NCI-H2081 treated with DMSO at 0.1 percent for 48 hours (cell line): ENCODE measurements at places on chromosomes 4 and X.
A peak's percentile ranks its signal among the peaks of the same experiment; 100 is the strongest.

- no peak for DNase-seq
Observed at GRCh38 chr4:17493619-17494018, 18.3 kb downstream of the QDPR start.

- DNase-seq = no peak
Observed at GRCh38 chrX:31356275-31357212, 284.7 kb upstream of the FTHL17 start.

- DNase-seq = no peak
Observed at GRCh38 chr4:185134307-185134869, 8.7 kb upstream of the SLC25A4 start.

DNA sequence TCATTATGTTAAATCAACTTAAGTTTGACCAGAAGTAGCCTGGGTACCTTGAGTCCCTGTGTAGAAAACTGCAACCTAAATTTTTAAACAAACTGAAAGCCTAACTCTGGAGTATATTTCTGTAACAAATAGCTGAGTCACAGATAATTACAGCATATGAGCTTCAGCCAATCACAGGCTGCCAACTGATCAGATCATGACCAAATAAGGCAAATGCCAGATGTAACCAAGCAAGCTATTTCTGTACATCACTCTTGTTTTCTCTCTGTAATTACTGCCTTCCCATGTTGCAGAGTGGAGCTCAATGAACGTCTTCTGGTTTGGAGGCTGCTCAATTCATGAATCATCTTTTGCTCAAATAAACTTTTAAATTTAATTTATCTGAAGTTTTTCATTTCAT lies 980.9 kb upstream of the DIAPH2 start:
- no peak for DNase-seq

DNA sequence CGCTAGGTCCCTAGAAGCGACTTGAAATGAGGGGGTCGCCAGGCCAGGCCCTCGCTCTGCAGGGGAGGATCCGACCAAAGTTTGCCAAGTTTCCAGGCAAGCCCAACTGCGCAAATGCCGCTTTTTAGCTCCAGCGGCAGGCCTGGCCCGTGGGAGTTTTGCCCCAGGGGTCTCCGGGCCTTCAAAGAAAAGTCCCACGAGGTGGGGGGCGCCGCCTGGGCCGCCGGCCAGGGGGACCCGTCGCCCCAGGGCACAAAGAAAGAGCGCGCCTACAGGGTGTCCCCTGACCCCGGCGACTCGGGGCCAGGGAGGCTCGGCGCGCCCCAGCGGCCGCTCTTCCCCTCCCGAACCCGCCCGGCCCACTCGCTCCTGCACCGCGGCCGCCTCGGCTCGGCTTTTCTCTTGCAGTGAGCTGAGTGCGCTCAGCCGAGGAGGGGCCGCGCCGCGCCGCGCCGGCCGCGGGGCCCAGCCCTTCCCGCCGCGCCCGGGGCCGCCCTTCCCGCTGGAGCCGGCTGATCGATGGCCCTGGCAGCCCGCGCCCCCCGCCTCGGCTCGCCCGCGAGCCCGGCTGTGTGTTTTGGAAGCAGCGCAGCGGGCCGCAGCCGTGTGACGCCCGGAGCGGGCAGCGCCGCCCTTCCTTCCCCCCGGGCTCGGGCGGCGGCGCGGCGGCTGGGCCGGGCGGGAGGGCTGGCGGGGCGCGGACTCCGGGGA lies 754 bp upstream of the KLF3 start:
- no peak for DNase-seq

GRCh38 chr4:53068755-53069330 lies 206.7 kb downstream of the RASL11B start:
- DNase-seq = no peak

GRCh38 chr4:25095837-25096236 lies 64.4 kb downstream of the SEPSECS start:
- DNase-seq = no peak

DNA sequence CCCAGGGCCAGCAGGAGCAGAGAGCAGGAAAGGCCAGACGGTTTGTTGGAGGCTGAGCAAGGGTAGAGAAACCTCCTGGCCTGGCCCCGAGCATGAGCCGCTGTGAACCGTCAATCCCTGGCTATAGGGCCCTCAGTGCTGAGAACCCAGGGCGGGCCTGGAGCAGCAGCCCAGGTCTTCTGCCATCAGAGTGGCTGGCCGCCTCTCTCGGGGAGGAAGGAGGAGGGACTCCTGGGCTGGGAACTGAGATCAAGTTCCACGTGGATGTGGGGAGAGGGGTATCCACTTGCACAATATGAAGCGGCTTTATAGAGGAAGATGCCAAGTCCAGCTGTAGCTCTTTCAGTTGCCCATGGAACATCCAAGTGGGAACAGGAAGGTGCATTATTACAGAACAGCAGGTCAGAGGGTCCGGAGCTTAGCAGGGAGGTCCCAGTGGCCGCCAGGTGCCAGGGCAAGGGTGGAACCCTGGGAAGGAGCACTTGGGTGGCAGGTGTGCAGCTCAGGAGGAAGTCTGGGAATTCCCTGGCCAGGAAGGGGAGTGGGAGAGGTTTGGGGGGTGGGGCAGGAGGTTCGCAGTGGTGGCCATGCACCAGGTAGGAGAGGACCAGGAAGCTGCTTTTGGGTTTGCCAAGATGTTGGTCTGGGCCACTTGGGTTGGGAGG lies 31.7 kb upstream of the CRMP1 start:
- no peak for DNase-seq

- no peak for DNase-seq
Observed at GRCh38 chrX:154409222-154409871, at the start of gene DNASE1L1. Gene DNASE1L1, minus strand, starts transcription at chrX:154409254. Its CDS starts 3,686 bp downstream, at chrX:154405568.

- DNase-seq = no peak
Observed at GRCh38 chrX:85930099-85930498, 117.3 kb downstream of the CHM start.

DNA sequence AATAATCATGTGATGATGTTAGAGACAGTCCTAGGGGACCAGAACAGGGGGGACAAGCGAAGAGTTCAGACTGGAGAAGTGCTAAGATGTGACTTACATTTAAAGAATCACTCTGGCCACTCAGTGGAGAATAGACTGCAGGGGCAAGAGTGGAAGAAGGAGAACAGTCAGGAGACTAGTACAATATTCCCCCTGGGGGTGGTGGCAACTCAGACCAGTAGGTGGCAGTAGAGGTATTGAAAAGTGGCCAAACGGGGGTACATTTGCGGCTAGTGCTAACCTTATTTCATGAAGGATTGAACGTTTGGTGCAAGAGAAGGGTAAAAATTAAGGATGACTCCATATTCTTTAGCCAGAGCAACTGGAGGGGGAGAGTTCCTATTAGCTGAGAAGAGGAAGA lies 2.7 kb upstream of the BMX start:
- DNase-seq = peak; percentile 5

GRCh38 chrX:79138658-79139241 lies 5.7 kb upstream of the GPR174 start:
- DNase-seq = no peak

GRCh38 chr4:41455206-41455605 lies 82.8 kb upstream of the LIMCH1 start:
- DNase-seq = no peak

DNA sequence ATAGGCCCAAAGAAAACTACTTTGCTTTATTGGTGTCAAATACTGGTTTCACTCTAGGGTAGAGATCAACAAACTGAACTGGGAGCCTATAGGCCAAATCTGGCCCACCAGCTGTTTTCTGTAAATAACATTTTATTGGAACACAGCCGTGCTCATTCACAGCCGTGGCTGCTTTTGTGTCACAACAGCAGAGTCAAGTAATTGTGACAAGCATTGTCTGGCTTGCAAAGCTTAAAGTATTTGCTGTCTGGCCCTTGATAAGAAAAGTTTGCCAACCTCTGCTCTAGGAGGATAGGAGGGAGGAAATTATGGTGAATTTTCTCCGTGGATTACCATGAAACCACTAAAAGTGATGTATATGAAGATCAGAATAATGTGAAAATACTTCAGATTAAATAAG lies 53.4 kb downstream of the GPAT3 start:
- no peak for DNase-seq

GRCh38 chr4:98510757-98511517 lies 147.5 kb downstream of the TSPAN5 start:
- no peak for DNase-seq

- DNase-seq = no peak
Observed at GRCh38 chrX:12614266-12614665, 176.9 kb upstream of the PRPS2 start.

DNA sequence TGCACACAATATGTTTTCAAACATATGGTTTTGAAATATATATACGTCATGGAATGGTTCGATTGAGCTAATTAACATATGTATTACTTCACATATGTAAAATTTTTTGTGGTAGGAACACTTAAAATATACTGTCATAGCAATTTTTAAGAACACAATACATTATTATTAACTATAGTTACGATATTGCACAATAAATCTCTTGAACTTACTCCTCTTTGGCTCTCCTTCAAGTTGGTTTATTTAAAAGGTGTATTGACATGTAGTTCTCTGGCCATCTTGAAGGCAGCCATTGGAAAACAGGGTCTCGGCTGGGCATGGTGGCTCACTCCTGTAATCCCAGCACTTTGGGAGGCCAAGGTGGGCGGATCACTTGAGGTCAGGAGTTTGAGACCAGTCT lies 53.8 kb downstream of the CASP3 start:
- no peak for DNase-seq

DNA sequence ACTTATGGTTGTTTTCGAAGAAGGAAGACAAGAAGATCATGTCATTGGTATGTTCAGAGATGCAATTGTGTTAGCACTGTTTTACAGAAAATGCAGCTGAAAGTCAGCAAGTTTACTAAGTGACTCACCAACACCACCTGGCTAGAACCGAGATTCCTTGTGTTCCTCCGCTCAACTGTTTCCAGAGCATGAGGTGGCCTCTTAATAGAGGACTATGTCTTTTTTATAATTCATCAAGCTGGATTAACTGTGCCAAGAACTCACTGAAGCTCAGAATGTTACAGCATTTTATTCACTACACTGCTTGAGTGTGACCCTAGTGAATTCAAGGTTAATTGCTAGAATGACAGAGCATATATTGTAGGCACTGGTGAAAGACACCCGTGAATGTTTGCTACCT lies 1573.5 kb upstream of the TENM3 start:
- no peak for DNase-seq

- no peak for DNase-seq
Observed at GRCh38 chr4:162706051-162706450, 460.6 kb downstream of the NAF1 start.
